ENCODE measurements at places on chromosomes 7 and 10. TPM values are rescaled to one million over a fixed set of nuclear protein-coding genes. Genes with fewer than 3 reads are reported as not detected.

MARVELD1 gene
- 59.5 TPM for total RNA-seq

LLCFC1 gene
- not detected for total RNA-seq

NMT2 gene
- total RNA-seq, result 29.9 TPM

TACR2 gene
- 0.53 TPM for total RNA-seq
